NCI-H82 (cell line): ENCODE measurements at places on chromosomes 13 and 19.
A peak's percentile ranks its signal among the peaks of the same experiment; 100 is the strongest.

DNA sequence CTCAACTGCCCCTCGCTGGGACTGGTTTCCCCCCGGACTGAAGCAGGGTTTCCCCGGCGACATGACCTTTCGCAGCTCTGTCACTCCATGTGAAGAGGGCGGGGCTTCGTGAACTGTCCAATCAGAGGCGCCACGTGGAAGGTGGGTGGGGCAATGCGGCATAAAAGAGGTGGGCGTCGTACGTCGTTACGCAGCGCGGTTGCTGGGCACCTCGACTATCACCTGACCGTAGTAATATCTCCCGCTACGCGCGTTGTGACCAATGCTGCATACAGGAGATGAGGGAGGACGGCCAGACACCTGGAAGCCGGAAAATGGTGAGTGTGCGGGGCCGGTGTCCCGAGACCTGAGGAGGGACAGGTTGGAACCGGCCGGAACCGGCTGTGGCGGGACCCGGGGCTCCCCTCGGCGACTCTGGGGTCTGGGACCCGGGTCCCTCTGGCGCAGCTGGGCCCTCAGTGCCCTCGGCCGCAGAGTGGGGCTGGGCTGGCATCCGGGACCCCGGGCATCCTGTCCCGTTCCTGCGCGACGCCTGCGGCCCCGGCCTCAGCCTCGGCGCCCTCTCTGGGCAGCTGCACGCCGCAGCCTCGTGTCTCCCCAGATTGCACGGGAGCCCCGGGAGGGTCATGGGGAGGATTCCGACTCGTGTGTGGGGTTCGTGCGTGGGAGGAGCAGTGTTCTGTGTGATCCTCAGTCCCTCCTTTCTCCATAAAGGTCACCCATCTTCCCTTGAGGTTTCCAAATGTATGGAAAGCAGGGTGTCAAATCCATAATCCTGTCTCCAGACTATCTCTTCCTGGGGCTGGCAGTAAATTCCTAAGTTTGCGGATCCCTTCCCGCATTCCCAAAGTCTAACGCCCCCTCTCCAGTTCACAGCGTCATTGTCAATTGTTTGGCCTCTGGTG, 32.2 kb downstream of the ZNF136 start:
- no peak for DNase-seq

- no peak for DNase-seq
These were observed 3.7 kb upstream of the DOCK9 start for GRCh38 chr13:98981369-98982080.

DNA sequence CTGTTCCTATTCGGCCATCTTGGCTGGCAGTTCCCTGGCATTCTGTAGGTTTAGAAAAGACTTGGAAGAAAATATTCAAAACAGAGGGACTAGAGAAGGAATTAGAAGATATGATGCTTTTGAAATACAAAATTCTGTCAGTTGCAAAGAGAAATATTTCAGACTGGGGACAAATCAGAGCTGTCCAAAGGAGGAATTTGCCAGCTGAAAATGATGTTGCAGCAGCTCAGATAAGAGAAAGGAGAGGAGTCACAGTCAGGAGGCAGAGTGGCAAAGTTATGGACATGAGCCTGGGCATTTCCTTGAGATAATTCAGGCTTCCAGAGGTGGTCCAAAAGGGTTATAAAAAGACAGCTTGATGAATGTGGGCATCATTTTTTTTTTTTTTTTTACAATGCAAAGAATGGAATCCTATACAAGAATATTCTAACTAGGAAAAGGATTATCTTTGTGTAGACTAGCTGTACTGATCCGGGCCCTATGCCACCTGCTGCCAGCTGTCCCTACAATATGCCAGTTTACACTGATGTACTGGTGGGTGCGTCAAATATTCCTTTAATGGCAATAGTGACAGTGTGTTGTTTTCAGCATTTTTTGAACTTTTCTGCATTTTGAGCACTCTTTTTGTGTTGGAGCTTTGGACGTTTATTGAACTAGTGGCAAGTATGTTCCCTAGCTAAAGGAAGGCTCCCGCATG, 31.8 kb upstream of the CBY2 start:
- peak; percentile 42 for DNase-seq

GRCh38 chr13:111472083-111472482, 151.6 kb downstream of the TEX29 start:
- DNase-seq, result no peak

- peak; percentile 28 for DNase-seq
These were observed 2.9 kb upstream of the GPR18 start for GRCh38 chr13:99261059-99261458.

- DNase-seq, result no peak
These were observed 1.1 kb upstream of the SLC35E1 start for GRCh38 chr19:16573296-16573695.

DNA sequence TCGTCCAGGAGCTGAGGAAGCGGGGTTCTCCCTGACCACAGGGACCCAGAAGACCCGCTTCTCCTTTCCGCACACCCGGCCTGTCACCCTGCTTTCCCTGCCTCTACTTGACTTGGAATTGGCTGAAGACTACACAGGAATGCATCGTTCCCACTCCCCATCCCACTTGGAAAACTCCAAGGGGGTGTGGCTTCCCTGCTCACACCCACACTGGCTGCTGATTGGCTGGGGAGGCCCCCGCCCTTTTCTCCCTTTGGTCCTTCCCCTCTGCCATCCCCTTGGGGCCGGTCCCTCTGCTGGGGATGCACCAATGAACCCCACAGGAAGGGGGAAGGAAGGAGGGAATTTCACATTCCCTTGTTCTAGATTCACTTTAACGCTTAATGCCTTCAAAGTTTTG, 18.9 kb downstream of the VASP start:
- DNase-seq, result peak; percentile 96

- DNase-seq, result no peak
These were observed 57.8 kb downstream of the COG3 start for GRCh38 chr13:45522571-45522970.

DNA sequence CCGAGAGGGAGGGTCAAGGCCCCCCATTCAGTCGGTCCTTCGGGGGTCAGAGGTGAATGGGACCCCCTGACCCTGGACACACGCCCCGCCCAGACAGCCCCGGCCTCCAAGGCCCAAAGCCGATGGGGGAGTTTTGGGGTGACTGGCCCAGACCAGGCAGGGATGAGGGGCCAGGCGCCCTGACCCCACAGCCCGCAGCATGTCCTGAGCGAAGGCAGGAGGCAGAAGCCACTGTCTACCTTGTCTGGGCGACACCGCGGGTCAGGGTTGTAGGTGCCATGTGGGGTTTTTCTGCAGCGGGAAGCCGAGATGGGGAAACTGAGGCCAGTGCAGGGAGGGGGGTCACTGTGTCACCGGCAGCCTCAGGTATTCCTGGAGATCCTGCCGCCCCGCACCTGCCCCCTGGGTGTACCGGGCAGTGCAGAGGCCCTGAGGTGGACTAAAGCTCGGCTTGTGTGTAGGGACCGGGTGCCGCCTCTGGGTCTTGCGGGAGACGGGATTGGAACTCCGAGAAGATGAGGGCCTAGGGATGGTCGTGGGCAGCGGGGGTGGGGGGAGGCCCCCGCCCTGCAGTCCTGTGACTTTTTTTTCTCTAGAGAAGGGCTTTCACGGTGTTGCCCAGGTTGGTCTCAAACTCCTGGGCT, 8.5 kb downstream of the ARID3A start:
- DNase-seq, result no peak

- no peak for DNase-seq
These were observed 2.4 kb downstream of the ZNF85 start for GRCh38 chr19:20925481-20925880.

DNA sequence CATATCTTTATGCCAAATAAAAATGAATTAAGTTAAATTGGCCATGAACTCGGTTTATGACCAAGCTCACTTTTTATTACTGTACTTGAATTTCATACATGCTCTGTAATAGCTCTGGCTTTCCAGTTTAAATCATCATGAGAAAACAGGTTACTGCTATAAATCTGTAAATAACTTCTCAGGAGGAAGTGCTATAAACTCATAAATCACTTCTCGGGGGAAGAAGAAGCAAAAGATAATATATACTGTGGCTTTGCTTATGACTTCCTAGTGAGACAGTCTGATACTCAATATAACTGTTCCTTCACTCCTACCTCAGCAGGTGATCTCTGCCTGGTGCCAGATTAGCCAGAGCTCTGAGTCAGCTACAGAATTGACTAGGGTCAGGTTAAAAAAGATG, 12.5 kb downstream of the SUPT20H start:
- DNase-seq, result no peak
